AML-193 (cell line): ENCODE measurements at places on chromosomes 2 and 18.

GRCh38 chr2:197786010-197786877, 1.1 kb upstream of the BOLL start:
- no peak for DNase-seq

- no peak for DNase-seq
Observed at GRCh38 chr18:75135158-75135725, 73.7 kb downstream of the PTGR3 start.

- DNase-seq: no peak
Observed at GRCh38 chr2:54924121-54924520, 126.1 kb downstream of the RTN4 start.

DNA sequence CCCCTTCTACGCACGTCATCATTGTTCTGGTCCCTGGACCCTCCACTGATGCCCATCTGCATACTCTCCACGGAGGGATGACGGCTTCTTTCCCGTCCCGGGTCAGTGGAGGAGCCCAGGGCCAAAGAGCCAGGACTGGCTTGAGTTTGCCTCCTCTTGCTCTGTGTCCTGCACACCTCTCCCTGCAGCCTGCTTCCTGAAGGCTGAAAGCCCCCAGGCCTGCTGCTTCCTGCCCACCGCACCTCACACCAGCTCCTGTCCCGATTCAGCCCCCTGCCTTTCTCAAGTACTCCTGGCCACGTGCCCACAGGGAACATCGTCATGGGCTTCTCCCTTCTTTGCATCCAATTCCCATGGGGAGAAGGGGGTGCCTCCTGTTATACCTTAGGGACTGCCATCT, 7.1 kb downstream of the ADCY3 start:
- DNase-seq: no peak

- no peak for DNase-seq
Observed at GRCh38 chr2:124975648-124976047, 950.6 kb downstream of the CNTNAP5 start.

DNA sequence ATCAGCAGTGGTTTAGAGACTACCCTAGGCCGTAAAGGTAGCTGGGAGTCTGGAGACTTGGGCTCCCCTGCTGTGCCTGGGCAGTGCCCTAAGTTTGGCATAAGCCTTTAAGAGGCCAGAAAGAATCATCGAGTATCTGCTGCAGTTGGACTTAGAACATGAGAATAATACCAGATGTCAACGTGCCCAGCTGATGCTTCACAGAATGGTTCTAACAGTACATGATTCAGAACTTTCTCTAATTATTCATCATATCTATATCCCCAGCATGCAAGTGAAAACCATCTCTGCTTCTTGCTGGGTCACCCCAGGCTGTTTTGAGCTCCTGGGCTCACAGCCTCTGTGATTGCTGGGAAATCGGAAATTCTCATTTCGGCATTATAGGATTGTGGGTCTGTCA, 118.1 kb downstream of the NCK2 start:
- no peak for DNase-seq

- DNase-seq: no peak
Observed at GRCh38 chr18:25066516-25066915, 285.4 kb downstream of the ZNF521 start.

DNA sequence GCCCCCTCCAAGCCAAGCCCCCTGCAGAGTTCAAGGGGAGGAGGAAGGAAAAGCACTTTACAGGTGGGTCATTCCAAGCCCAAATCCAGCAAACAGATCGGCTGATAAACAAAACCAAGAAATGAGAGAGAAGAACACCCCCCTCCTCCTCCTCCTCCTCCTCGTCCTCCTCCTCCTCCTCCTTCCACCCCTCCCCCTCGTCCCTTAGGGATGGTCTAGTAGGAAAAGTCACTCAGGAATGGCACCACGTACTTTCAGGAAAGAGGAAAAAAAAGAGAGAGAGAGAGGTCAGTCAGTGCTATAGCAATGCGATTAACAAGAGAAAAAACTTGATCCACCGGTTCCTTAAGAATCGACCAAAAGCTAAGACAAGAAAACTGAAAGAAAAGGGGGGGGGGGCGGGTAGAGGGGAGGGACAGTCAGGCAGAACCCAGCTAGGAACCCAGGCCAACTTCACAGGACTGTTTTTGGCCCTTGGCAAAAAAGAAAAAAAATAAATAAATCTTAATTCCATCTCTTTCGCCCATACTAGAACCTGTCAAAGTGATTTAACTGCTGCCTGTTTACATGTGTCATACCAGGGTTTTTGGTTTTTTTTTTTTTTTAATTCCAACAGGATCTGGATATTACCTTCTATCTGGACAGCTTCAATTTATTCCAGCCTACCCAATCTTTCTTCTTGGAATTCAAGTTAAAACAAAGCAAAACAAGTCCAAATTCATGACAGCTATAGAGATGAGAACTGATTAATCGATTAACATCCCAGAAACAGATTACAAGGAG, 906 bp downstream of the IKZF2 start:
- no peak for DNase-seq

- no peak for DNase-seq
Observed at GRCh38 chr18:41928581-41928980, 26.5 kb upstream of the PIK3C3 start.
